Tracheal epithelial cell (primary cell): ENCODE measurements at places on chromosomes 12 and 14. TPM values are rescaled to one million over a fixed set of nuclear protein-coding genes. Genes with fewer than 3 reads are reported as not detected.

GLT8D2 gene
- 0.43 and 2.9 TPM in 2 replicates for total RNA-seq

AHNAK2 gene
- 423 and 574 TPM in 2 replicates for total RNA-seq

GPR137C gene
- under 0.01 TPM in 1 of 2 replicates, not detected in the other for total RNA-seq

ADAM20 gene
- total RNA-seq: 0.43 and 0.96 TPM in 2 replicates

IL31 gene
- total RNA-seq: not detected in 2 replicates

TCTN1 gene
- total RNA-seq: 9.6 and 11.6 TPM in 2 replicates

TSPAN8 gene
- total RNA-seq: not detected in 2 replicates

NR1H4 gene
- 3.6 TPM in 1 of 2 replicates, not detected in the other for total RNA-seq

CD69 gene
- total RNA-seq: 0.48 TPM in 1 of 2 replicates, not detected in the other

IL26 gene
- total RNA-seq: not detected in 2 replicates

RTL1 gene
- not detected in 2 replicates for total RNA-seq

TEAD4 gene
- total RNA-seq: 2.8 and 5.1 TPM in 2 replicates
